ENCODE measurements at places on chromosomes 3 and 15.

- peak; percentile 56 for DNase-seq
These were observed 111.1 kb upstream of the FOXB1 start for GRCh38 chr15:59892985-59893384.

DNA sequence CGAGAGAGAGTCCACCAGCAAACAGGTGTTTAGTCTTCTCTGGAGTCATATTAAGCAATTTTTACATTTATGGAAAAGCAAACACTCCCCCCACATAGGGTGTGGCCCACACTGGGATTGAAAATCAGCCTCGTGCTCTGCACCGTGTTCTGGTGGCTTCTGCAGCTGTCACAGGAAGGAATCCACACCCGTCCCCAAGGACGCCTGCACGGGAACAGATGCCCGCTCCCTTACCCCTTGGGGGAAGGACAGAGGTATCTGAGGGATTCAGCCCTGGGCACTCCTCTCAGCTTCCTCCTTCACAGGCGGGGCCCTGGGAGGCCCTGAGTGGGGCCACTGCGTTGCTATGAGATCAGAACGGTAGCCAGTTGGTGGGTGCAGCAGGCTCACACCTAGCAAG is 27.8 kb downstream of the LIPC start:
- no peak for DNase-seq

DNA sequence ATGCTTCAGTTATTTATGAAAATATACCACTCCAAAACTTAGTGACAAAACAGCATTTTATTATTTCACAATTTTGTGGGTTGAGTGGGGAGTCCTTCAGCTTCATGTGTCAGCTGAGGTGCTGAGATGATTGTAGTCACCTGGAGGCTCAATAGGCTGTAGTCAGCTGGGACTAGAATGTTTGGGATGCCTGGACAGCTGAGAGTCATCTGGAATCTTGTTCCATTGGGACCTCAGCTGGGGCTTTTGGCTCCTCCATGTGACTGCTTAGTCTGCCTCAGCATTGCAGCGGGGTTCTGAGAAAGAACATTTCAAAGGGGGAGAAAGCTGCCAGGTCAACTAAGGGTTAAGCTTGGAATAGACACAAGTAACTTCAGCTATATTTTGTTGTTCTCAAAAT is 13.4 kb downstream of the STT3B start:
- no peak for DNase-seq

- no peak for DNase-seq
These were observed 78.9 kb upstream of the DPH6 start for GRCh38 chr15:35624881-35625280.

GRCh38 chr15:38320181-38320580 is 67.5 kb downstream of the SPRED1 start:
- DNase-seq, result no peak

Data from renal cortex interstitium (tissue), 15 donors.